ENCODE measurements at places on chromosomes 1 and 21.
A peak's percentile ranks its signal among the peaks of the same experiment; 100 is the strongest.

DNA sequence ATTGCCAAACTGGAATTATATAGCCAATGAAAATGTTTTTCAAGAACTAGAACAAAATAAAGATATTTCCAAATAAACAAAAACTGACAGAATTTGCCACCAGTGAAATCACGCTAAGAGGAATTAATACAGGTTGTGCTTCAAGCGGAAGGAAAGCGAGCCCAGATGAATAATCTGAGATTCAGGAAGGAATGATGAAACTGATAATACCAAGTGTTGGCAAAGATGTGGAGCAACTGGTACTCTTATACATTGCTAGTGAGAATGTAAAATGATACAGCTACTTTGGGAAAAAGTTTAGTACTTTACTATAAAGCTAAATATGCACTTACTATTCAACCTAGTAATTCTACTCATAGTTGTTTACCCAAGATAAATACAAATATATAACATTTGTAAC, 30.8 kb upstream of the GUCA2B start:
- no peak for DNase-seq

- peak; percentile 63 for DNase-seq
Measured at GRCh38 chr21:39314143-39315027, 953 bp upstream of the BRWD1 start.

DNA sequence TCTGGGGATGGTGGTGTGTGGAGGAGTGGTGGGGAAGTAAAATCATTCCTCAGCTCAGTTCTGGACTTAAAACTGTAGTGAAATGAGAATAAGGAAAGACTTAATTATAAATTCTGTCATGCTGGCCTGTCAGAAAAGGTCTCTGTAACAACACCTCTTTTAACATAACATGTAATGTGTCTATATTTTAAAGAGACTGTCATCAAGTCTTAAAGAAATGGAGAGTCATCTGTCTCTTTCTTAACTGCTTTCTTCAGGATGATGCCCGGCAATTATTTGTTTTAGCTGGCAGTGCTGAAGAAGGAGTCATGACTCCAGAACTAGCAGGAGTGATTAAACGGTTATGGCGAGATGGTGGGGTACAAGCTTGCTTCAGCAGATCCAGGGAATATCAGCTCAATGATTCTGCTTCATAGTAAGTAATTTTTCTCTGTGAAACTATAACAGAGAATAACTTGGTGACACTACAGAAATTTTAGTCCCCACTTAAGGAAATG, 30.6 kb downstream of the GNAI3 start:
- DNase-seq, result no peak

DNA sequence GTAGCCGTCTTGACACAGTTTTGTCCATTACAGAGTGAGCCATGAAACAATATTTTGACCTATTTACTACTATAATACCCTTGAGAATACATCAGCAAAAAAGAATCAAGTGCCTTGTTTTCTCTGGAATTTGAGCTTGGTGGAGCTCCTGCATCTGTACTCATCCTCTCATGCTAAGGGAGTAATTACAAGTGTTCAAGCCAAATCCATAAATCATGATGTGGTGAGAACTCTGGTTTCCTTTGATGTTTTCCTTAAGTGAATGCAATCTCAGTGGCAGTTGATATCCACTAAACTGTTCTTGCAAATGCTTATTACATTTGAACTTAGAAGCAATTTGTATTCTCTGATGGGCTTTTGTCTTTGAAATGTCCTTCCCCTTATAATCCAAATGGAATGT, 824.6 kb upstream of the TMPRSS15 start:
- no peak for DNase-seq

DNA sequence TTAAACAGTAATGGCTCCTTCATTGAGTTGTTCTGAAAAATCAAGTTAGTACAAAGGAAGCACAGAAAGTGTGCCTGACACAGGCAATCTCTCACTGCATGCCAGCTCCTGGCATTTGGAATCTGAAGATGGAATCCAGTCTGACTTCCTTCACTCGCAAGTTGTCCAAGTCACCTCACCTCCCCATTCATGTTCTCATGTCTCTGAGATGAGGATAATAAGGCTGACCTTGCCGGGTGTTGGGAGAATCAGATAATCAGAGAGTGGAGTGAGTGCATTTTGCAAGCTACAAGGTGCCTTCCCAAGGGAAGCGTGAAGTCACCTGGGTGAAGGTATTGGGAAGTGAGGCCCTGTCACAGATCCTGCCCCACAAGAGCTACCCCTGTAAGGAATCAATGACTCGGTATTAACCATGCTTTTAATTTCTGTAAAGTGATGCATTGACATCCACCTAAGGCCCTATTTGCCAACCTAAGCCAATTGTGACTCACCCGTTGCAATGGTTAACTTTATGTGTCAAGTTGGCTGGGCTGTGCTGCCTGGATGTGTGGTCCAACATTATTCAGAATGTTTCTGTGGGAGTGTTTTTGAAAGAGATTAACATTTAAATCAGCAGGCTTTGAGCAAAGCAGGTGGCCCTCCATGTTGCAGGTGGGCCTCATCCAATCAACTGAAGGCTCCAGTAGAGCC, 62.5 kb upstream of the TARBP1 start:
- DNase-seq, result no peak
